Aorta (tissue), 5 donors: ENCODE measurements at places on chromosomes 3 and 15. TPM values are rescaled to one million over a fixed set of nuclear protein-coding genes. Genes with fewer than 3 reads are reported as not detected.

P2RY14 gene
- total RNA-seq = 1.1 TPM

SKIC8 gene
- 41.4 TPM for total RNA-seq

- no peaks in the 10 kb centered on the region for H3K4me1 ChIP-seq
- H3K4me3 ChIP-seq = no peak overlapping the region
- no peaks in the 10 kb centered on the region for H3K36me3 ChIP-seq
- no peak for DNase-seq
- H3K27me3 ChIP-seq = no peaks in the 10 kb centered on the region
Observed at GRCh38 chr3:155411500-155412223, 118.2 kb upstream of the STRIT1 start.

DNA sequence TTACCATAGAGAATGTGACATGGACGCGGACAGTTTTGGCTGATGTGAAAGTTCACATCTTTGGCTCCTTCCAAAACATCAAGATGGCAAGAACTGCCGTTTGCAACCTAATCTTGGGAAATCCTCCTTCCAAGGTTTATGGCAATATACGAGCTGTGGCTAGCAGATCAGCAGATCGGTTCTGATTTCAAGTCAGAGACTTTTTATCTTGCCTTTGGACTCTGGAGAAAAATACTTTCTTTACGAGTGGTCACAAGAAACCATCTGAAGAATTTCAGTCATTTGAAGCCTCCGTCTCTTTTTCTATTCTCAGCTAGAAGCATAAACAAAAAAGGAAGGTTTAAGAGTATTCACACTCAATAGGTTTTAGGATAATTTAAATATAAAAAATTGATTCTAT, 153.5 kb upstream of the MEIS2 start:
- no peaks in the 10 kb centered on the region for H3K27me3 ChIP-seq
- no peak for DNase-seq
- H3K36me3 ChIP-seq = no peaks in the 10 kb centered on the region
- no peak overlapping the region for H3K27ac ChIP-seq
